ENCODE measurements at places on chromosomes 5 and 9. TPM values are rescaled to one million over a fixed set of nuclear protein-coding genes. Genes with fewer than 3 reads are reported as not detected.

The SLCO6A1 gene
- total RNA-seq, result not detected

The SPINK1 gene
- not detected for total RNA-seq

The PLAA gene
- total RNA-seq, result 32.1 TPM

The RMND5B gene
- 20.6 TPM for total RNA-seq

The CDC25C gene
- 1.1 TPM for total RNA-seq

The HTR1A gene
- not detected for total RNA-seq

The FOXD4L6 gene
- total RNA-seq, result 0.09 TPM

The ABO gene
- total RNA-seq, result not detected

The MARCHF3 gene
- 73.0 TPM for total RNA-seq
